Occipital lobe (tissue), 3 donors: ENCODE measurements at places on chromosomes 16 and 17. TPM values are rescaled to one million over a fixed set of nuclear protein-coding genes. Genes with fewer than 3 reads are reported as not detected.

DNA sequence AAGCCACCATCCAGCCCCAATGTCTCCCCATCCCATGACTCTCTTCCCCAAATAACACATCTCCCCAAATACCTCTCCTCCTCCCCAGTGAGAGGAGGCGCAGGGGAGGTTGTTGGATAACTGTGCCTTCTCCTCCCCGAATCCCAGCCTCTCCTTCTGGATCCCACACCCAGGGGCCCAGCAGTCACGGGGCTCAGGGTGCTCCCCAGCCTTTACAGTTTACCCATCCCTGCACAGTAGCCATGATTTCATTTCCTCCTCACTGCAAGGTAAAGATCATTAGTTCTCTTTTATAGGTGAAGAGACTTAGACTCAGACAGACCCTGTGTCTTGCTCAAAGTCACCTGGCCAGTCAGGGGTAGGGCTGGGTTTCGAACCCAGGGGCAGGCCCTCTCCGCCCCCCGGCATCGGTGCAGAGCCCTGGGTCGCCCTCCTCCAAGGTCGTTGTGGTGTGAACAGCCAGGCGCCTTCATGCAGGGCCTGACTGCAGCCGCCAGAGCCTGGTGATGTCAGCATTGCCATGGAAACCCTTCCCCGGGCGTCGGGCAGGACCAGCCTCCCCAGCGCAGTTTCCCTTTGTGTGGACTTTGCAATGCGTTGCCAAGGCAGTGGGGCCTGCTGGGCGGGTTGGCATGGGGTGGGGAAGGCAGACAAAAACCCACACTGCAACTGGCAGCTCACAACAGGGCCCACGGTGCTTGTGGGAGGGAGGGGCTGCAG lies 53.3 kb upstream of the TOB1 start:
- DNase-seq, result peak; percentile 95

DNA sequence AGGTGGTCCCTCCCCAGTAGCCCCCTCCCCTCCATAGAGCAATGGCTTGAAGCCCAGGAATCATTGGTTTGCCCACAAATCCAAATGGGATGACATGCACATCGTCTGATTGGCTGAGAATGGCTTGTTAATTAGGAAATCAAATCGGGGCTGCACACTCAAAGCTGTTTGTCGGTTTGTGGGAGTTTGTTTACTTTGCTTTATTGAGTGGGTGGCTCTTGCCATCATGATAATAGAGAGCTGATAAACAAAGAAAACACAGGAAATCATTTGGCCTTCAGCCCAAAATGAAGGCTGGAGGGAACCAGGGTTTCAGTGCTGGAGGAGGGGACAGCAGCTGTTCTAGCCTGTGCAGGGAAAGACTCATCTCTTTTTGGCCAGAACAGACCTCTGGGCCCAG lies 316.3 kb downstream of the CBLN1 start:
- DNase-seq, result no peak

DNA sequence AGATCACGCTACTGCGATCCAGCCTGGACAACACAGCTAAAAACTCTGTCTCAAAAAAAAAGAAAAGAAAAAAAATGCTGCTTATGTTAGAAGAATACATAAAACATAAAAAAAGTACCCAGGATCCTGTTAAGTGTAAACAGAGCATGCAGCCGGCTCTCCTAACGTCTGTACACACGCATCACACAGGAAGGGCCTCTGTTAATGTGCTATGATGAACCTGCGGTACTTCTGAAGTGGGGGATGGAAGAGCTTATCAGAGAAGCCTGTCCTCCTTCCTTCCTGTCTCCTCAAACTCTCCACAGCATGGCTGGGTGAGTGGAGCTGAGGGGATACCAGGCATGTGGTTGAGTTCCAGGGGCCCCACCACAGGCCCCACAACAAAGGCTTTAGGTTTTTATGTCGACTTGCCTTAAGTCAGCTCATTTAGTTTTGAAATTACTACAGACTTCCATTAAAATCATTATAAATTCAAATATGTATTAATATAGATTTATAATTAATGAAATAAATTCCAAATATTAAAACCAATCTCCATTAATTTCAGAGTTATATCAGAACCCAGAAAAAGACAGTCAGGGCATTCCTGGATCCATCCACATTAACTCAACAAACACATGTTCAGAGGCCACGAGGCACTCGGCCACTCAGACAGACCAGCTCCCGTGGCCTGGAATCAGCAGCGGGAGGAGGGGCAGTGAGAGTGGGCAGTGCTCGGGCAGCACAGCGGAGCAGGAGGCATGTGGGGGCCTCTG lies 11.7 kb downstream of the CCDC57 start:
- DNase-seq, result no peak

GRCh38 chr17:4711661-4712181 lies 1.3 kb downstream of the ARRB2 start:
- DNase-seq, result no peak

GRCh38 chr16:49011901-49012300 lies 269.7 kb downstream of the CBLN1 start:
- no peak for DNase-seq

DNA sequence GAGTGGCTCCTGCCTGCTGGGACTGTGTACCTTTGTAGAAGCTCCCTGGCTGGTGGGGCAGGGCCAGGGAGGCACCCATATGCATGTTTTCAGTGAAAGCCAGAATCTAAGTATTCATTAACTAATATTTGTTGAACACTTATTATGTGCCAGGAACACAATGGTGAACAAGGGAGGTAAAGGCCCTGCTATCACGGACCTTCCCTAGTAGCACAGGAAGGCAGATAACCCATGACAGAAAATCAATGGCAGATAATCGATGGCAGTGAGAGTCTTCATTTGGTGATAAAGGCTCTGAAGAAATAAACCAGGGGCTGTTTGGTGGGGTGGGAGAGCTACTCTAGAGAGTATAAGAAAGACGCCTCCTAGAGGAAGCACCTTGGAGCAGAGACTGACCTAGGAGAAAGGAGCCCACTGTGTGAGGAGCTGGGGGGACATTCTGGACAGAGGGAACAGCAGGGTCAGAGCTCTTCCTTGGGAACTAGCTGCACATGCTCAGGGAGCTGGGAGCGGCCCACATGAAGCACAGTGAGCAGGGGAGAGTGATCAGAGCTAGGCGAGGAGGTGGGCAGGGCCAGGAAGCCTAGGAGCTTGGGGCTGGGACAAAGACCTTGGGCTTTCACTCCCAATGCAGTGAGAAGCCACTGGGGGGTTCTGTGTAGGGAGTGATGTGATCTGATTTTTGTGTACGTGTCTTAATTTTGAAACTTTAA lies 78.5 kb downstream of the SPECC1 start:
- DNase-seq, result no peak

GRCh38 chr16:68644296-68644695 lies 814 bp upstream of the CDH3 start:
- no peak for DNase-seq

DNA sequence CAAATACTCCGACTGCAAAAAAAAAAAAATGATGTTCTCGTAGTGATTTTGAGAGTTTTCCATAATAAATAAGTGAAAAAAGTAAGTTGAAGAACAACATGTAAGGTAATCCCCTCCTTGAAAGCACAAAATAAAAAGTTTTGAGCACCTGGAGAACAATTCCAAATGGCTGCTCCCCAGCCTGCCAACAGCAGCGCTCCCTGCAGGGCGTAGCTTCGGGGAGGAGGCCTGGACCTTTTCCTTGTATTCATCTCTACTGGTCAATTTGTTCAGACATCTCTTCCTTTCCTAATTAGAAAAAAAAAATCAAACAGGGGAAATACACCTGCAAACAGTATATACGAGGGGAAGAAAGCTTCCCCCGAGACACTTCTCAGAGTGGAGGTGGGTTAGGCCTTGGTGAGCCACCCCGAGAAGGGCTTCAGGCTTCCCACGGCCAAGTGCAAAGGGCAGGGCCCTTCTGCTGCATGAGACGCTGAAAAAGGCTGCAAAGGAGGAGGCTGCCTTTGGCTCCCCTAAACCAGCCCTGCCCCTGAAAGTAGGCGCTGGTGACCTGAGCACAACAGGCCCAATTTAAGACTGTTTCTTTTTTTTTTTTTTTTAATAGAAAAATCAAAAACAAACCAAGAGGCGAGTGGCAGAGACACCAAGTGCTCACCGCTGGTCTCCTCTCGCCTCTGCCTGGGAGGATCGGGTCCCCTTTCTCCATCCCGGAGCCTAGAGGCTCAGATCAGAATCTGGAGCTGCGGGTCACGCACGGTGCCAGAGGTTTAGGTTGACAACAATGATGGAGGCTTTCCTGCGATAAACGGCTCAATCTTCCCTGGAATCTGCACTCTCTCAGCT lies 193.1 kb upstream of the FOXF1 start:
- DNase-seq, result no peak

DNA sequence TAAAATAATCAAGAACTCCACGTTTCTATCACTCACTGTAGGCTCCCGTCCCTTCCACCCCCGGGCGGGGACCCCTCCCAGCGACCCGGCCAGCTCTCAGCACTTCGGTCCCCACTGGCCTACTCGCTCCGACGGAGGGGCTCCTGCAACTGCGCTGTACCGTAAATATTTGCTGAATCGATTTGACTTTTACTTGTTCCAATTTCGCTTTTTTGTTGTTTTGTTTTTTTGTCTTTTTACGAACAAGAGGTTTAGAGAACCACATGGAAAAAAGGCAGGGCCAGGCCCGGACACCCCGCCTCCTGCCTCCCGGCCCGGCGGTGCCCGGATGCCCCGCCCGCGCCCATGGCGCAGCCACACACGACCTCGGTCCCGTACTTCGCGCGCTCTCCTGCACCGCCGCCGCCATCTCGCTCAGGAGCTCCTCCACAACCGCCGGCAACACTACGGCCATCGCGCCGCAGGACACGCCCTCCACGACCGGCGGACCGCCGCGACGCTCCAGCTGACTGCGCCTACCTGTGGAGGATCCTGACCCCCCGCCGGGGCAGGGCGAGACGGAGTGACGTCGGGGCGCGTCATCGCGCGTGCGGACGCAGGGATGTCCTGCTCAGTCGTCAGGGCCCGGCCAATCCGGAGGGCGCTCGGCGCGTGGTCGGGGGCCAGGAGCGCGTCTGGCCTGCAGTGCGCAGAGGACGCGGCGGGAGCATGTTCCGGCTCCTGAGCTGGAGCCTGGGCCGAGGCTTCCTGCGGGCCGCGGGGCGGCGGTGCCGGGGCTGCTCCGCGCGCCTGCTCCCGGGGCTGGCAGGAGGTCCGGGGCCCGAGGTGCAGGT lies at the start of the genes TTC19 and ZSWIM7:
Gene TTC19 (plus strand): TSS at position 684 of the 833 bp plus-strand sequence. CDS start 25 bp downstream, at position 709.
Gene ZSWIM7 (minus strand): TSS at position 564 of the 833 bp plus-strand sequence. CDS start 110 bp downstream, at position 454.
- DNase-seq, result peak; percentile 93

Gene SPATA22
- total RNA-seq, result 0.78 TPM

Gene SEPTIN12
- total RNA-seq, result not detected
